ENCODE measurements at places on chromosomes 12 and 14.

GRCh38 chr12:127984386-127985055 is 282.4 kb upstream of the TMEM132C start:
- peak; percentile 59 for DNase-seq

DNA sequence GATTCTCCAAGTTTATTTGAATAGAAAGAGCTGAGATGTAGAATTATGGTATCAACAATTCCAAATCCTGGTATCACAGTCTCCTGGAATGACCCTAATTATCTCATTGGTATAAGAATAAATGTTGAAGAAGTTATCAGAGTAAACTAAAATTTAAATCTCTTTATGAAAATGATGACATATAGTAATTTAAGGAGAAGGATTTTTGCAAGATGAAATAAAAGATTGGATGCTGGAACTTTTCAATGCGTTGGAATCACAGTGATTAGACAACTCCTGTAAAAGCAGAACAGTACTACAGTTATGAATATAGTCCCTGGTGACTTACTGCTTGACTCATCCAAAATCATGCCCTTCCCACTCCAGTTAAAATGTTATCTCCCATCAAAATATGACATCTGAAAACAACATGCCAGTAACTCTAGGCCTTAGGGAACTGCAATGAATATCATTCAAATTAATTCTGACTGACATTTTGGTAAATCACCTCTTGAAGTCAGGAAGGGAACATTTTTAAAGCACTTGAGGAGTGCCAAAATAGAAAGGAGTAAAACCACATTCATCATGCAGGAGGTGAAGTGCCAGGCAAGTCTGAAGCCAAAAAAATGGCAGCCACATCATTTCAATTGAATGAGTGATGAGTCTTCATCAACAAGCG is 197.8 kb upstream of the PRKD1 start:
- no peak for DNase-seq

DNA sequence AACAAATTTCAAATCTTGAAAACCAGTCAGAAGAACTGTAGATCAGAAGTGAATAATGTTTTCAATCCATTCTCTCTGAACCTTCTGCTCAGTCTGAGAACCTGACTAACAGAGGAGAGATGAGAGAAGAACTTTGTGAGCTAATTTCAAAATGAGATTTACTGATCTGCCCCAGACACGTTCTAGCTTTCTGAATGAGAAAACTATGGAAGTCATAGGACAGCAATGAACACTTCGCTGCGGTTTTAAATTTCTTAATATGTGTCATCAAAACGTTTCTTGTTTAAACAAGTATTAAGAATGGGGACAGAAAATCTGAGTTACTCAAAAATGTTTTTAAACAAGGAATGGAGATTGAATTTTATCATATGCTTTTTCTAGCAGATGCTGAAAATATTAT is 66.6 kb upstream of the FAR2 start:
- DNase-seq, result peak; percentile 22

GRCh38 chr12:107238296-107238695 is 144.9 kb upstream of the CRY1 start:
- DNase-seq, result no peak

DNA sequence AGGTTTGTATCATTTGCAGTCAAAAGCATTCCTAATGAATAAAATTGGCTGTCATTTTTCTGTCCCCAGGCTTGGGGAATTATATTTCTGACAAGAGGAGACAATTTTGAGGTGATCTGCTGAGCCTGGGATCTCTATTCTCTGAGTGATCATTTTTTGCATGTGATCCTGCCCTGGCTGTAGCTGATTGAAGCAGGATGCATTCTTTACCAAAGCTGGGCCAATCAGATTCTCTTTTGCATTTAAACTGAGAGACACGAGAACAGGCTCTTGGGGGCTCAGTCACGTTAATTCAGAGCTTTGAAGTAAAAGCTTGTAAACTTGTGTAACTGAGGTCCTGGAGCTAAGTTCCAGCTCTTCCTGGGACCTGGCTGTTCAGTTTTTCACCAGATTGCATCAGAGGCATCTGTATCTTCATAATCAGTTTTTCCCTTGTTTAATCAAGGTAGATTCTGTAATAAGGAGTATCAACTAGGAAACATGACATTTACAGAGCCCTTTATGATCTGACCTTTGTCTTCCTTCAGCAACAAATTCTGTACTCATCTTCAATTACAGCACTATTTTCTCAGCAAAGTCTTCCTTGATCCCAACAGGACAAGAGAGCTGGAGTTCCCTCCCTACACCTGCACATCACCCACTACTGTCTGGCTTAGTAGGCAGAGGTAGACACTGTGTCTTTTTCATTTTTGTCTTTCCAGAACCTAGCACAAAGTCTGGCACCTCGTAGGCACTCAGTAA is 35.0 kb upstream of the MANSC4 start:
- peak; percentile 42 for DNase-seq

GRCh38 chr12:63018273-63018672 is 83.3 kb upstream of the PPM1H start:
- no peak for DNase-seq

- DNase-seq, result peak; percentile 86
Observed at GRCh38 chr12:1474574-1475153, 119.7 kb downstream of the FBXL14 start.

DNA sequence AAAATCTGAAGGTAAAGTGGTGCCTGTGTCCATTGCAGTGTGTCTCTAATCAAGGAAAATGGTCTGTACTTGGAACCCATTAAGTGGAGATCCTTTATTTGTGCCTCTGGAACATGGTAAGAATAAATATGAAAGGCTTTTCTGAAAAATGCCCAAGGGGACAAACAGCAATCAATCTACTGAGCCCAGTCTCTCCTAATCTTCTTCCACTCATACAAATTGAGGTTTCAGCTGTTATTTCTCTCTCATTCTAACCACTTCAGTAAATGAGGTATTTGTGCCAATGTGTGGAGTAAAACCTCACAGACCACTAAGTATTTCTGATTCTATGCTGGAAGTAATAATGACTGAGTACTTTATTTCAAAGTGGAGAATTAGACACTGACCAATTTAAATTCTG is 82.3 kb upstream of the ST8SIA1 start:
- no peak for DNase-seq

DNA sequence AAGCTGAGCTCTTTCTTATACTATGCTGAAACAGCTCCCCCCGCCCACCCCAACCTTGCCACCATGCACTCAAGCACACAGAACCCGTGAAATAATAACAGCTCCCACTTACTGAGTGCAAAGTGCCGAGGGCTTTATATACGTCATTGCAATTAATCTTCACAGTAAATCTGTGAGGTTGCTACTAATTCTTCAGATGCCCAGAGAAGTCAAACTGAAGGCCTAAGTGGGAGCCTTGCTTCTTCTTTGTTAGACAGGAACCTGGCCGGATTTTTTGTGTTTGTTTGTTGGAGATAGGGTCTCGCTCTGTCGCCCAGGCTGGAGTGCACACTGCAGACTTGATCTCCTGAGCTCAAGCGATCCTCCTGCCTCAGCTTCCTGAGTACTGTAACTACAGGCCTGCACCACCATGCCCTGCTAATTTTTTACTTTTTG is 34.0 kb downstream of the VCPKMT start:
- no peak for DNase-seq

- DNase-seq, result no peak
Observed at GRCh38 chr14:100777818-100778525, 47.9 kb upstream of the MEG3 start.

- no peak for DNase-seq
Observed at GRCh38 chr12:113472191-113473121, 785 bp upstream of the LHX5 start.

DNA sequence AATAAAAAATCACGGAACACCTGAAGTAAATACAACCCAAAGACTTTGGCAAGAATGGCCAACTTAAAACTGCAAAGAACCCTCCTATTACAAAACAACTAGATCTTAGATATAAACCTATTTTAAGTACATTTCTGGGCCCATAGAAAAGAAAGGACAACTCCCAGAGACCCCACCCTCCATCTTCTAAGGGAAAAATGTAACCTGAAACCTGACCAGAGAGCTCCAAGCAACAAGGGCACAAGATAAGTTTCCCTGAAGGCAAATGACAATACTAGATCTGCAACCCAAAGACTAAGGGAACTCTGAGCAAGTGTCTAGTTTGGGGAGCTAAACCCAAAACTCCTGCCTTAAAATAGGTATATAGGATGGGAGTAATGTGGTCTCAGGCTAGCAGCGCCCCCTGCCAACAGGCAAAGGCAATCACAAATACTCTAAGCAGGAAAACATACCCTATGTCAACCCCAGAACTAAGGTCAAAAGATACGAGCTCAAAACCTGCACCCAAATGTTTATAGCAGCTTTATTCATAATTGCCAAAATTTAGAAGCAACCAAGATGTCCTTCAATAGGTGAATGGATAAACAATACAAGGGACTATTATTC is 218.9 kb downstream of the ITPR2 start:
- DNase-seq, result peak; percentile 37

GRCh38 chr12:97513950-97514349 is 51.3 kb downstream of the RMST start:
- DNase-seq, result no peak

GRCh38 chr12:45269412-45269751 is 53.5 kb downstream of the ANO6 start:
- DNase-seq, result no peak

DNA sequence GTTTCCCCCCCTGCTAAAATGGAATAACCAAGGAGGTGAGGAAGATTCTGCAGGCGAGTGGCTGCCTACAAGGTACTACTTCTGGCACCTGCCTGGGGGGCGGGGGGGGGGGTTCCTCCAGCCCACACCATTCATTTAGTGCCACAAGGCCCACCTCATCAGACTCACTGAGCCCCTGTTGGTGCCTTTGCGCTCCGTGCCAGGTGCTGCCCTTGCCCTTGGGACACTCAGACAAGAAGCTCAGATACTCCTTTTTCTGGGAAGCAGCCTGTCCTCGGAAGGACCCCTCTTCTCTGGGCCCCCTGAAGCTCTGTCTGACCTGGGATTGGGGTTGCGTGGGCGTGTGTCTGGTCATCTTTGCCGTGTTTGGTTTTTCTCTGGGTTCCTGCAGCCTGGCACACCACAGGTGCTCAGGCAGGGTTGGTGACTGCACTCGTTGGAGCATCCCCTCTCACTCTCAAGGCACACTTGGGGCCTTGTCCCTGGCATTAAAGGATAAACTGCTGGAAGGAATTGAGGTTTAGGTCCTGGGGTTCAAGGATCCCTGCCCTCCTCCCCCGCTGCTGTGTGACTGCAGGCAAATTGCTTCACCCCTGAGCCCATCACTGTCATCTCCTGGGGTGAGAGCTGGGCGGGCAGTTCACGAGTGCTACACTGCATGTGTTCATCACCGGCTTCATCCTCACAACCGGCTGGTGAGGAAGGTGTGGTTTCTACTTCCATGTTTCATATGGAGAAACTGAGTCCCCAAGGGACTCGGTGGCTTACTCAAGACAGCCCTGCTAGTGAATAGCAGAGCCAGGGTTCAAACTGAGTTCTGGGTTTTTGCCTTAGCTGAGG is 16.9 kb downstream of the FAM222A start:
- no peak for DNase-seq

DNA sequence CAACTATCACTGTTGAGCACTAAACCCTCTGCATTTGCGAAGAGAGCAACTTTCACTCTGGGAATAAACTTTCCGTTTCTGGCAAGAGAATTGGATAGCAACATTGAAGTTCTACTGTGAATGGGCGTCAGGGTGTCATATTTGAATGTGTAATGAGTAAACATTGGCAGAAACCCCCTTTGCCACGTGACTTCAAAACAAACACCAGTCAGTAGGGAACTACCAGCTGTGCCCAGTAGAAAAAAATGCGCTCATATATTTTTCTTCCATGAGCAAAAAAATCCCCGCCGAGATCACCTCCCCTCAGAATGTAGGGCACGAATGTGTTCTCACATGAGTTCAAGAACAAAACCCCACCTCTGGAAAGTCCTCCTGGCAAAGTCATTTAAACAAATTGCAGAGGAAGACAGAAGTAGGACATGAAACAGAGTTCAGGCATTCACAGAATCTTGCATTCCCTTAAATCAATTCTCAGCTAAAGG is 80.6 kb downstream of the BTG1 start:
- DNase-seq, result peak; percentile 48

- DNase-seq, result peak; percentile 81
Observed at GRCh38 chr12:52506858-52507715, 13.1 kb downstream of the KRT5 start.

- no peak for DNase-seq
Observed at GRCh38 chr12:49092086-49092815, 2.4 kb downstream of the DHH start.

DNA sequence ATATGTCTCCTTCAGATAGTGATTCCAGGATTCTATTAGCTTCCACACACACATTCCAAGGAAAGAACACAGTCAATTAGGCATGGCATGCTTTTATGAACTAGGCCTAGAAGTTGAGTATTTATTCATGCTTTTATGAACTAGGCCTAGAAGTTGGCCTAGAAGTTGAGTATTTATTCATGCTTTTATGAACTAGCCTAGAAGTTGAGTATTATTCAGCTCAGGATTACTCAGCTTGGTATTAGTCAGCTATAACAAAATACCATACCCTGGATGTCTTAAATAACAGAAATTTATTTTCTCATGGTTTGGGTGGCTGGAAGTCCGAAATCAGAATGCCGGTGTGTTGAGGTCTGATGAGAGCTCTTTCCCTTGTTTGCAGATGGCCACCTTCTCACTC is 442.7 kb upstream of the FLRT2 start:
- DNase-seq, result peak; percentile 20

- DNase-seq, result peak; percentile 49
Observed at GRCh38 chr12:16323010-16323409, 24.4 kb upstream of the MGST1 start.

GRCh38 chr14:48970943-48971342 is 615.2 kb downstream of the RPS29 start:
- DNase-seq, result peak; percentile 1

GRCh38 chr12:76346236-76346635 is 2.0 kb downstream of the BBS10 start:
- peak; percentile 64 for DNase-seq

- peak; percentile 58 for DNase-seq
Observed at GRCh38 chr12:16012117-16012516, 101.0 kb downstream of the DERA start.

Data from AG10803 (cell line).